ENCODE measurements at places on chromosomes 7 and 10. TPM values are rescaled to one million over a fixed set of nuclear protein-coding genes. Genes with fewer than 3 reads are reported as not detected.

The CDK1 gene
- total RNA-seq = 10.4 TPM

The LIPK gene
- total RNA-seq = not detected

The LIPM gene
- total RNA-seq = not detected

The CALML5 gene
- total RNA-seq = not detected

The PRKCQ gene
- total RNA-seq = 1.3 TPM

The IGFBP3 gene
- total RNA-seq = 0.17 TPM

The MACROH2A2 gene
- total RNA-seq = 58.3 TPM

The ITPRID1 gene
- not detected for total RNA-seq

The NCF1 gene
- 0.54 TPM for total RNA-seq

The HOXA4 gene
- total RNA-seq = not detected
